ENCODE measurements at places on chromosomes 3 and 15.

DNA sequence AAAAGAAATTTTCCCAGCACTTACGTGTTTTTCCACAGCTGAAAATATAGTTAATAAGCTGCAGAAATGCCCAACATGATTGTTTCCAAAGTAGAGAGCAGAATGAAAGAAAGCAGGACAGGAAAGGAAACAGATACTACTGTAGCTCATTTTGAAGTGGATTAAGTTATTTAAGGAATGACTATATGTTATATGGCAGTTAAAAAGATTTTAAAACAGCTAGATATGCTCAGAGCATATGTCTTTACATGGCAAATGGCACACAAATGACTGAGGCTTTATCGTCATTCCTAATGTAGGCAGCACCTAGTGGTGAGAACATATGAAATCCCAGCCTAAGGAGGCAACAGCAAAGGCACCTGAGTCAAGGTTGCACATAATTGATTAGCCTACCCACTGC is 106.6 kb upstream of the SEMA6D start:
- DNase-seq, result no peak

DNA sequence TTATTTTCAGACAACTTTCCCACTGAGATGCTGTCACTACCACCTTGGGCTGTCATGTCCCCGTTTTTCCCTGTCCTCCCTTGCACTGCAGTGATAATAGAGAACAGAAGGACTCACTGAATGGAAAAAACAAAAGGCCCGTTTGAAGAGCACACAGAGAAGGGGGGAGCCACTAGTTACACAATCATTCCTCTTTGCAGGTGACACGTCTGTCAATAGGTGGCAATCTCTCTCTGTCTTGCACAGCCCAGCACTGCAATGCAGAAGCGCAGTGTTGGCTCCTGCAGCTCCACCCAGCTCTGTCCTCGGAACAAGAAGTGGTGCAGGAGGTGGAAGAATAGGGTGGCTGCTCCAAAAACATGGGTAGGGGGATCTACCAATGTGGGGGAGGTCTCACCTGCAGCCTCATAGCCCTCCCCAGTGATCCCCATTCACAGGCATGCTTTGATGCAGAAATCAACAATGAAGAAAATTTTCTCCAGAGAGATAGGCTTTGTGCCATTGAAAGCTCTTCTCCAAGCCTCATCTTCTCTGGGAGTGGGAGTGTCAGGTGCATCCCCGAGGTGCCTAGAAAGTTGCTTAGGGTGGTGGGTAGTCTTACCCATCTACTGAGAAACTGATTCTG is 31.8 kb downstream of the FSTL1 start:
- peak; percentile 86 for DNase-seq

GRCh38 chr15:81785679-81786078 is 260.1 kb downstream of the MEX3B start:
- DNase-seq, result no peak

DNA sequence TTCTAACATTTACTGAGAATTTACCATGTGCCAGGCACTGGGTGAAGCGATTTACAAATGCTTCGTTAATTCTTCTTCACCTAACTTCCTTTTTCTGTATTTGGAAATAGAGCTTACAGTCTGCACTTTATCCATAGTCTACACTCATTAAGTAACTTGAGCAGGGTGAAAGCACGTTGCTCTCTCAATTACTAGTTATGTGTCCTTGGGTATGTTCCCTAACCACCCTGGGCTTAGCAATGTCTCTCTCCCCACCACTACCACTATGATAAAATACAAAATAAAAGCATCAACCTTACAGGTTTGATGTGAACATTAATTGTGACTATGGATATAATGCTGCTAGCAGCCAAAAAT is 172.9 kb upstream of the SLC2A2 start:
- no peak for DNase-seq

DNA sequence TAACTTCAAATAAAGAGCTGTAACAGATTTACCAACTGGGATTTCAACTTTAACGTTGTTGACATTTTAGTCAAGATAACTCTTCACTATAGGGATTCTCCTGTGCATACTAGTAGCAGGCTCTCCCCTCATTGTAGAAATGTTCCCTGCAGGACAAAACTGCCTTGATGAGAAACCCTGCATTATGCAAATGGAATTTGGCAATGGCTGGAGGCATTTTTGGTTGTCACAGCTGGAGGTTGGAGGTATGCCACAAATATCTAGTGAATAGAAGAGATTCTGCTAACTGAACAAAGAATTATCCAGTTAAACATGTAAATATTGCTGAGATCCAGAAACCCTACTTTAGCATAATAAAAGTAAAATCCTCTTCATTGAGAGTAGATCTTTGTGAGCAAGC is 928.8 kb upstream of the ALCAM start:
- DNase-seq, result peak; percentile 20

DNA sequence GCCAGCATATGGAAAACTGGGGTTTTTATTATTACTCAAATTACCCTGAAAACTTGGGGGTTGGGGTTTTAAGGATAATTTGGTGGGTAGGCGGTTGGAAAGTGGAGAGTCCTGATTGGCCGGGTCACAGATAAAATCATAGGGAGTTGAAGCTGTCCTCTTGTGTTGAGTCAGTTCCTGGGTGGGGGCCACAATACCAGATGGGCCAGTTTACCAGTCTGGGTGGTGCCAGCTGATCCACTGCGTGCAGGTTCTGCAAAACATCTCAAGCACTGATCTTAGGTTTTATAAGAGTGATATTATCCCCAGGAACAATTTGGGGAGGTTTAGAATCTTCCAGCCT is 4.9 kb upstream of the ZNF662 start:
- DNase-seq, result no peak

DNA sequence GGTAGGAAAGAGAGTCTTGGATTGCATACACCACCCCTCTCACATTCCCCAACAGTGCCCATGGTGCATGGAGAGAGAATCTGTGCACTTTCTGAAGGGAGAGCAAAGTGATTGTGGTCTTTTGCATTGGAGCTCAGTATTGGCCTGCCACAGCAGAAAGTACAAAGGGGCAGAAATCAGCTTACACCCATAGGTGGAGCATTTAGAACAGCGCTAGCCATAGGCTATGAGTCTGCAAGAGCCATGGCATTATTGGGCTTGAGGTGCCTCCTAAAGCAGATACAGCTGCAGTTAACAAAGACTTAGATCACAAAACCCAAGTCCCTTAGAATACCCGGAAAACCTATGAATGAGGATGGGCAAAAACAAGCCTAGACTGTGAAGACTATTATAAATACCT is 21.8 kb downstream of the SI start:
- DNase-seq, result no peak

GRCh38 chr3:61565569-61565968 is 4.2 kb downstream of the PTPRG start:
- no peak for DNase-seq

DNA sequence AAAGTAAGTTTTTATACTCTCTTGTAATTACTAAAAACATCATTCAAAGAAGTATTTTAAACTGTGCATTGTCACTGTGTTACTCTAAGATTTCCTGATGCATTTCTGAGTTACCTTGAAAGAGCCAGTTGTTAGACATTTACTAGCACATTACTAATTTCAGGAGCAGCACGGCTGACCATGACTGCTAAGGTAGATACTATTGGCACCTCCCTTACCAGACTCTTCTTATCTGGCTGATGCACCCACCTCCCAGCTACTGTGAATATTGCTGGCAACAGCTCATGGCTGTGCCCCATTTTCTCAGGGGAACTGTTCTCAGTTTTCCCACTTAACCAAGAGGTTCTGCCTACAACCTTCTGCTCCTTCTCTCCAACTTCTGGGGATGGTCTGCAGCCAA is 29.4 kb downstream of the COL6A5 start:
- no peak for DNase-seq

DNA sequence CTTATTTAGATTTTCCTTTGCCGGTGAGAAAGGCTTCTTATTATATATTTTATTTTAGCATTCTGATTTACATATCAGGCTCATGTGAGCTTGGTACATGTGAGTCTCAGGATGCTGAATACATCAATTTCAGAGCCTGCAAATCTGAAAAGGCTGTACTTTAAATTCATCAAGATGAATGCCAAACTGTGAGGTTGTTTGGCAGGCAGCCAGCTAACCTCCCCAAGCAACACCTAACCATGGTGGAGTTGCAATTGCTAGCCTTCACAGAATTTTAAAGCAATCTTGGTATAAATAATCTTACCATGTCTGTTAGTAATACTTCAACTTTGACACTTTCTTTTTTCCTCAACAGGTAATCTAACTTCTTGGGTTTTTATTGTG is 252.5 kb downstream of the CDIN1 start:
- no peak for DNase-seq

DNA sequence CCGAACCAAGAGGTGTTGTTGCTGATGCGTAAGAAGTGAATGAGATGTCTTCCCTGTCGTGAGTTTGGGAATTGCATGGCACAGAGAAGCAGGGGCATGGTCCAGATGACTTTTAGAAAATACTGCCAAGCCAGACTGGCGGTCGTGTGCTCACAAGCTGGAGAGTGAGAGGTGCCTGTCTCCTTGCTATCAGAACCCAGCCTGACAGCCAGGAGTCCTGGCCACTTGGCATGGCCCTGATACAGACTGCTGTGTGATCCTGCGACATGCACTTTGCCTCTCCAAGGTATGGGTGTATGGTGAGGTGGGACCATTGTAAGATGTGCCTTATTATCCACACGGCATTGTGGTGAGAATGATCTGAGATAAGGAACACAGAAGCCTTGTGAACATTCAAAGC is 93.0 kb downstream of the SMAD3 start:
- no peak for DNase-seq

GRCh38 chr3:24133436-24133835 is 188.3 kb downstream of the NR1D2 start:
- no peak for DNase-seq

GRCh38 chr3:1506090-1506489 is 413.3 kb downstream of the CNTN6 start:
- no peak for DNase-seq

DNA sequence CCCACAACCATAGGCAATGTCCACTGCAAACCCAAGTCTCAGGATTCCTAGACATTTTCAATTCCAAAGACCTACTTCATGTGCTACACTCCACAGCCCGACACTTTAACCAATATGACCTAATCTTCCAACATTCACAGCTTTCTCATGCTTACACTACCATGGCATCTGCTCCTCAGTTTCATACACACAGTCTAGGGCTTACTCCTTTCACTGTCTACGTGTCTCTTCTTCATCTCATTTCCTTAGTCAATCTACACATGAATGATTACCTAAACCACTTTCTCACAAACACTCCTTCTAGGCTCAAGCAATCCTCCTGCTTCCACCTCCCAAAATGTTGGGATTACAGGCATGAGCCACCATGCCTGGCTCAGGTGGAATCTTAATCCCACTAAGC is 106.3 kb downstream of the STAG1 start:
- no peak for DNase-seq
